Dermis blood vessel endothelial cell (primary cell): ENCODE measurements at places on chromosomes 11 and 22. TPM values are rescaled to one million over a fixed set of nuclear protein-coding genes. Genes with fewer than 3 reads are reported as not detected.
A peak's percentile ranks its signal among the peaks of the same experiment; 100 is the strongest.

DNA sequence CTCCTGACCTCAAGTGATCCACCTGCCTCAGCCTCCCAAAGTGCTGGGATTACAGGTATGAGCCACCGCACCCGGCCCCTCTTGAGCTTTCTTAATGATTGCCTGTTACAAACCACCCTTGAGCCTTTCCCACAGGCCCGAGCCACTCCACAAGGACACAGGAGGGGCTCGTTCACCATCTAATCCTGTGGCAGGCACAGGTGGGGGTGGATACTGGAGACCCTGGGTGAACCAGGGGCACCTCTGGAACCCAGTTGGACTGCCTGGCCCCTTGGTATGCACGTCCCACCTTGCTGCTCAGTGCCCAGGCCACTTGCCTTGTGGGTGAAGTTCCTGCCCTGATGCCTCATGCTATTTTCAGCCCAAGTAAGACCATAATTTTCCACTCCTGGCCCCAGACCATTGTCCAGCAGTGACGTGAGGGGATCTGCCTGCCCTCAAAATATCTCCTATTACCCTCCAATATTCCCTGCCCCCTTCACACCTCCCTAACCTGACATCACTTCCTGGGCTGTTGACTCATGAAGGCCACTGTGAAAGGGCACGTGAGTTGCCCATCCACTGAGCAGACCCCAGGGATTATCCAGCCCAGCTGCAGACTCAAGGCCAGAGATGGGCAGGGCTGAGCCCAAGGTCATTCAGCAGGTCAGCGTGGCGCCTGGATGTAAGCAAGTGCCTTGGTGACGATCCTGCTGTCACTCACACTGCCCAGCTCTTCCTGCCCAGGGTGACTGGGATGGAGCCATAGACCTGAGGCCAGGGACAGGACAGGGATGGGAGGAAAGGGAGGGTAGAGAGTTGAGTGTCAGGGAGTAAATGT lies 19.6 kb downstream of the P2RY2 start:
- DNase-seq = peak; percentile 68

The KCNJ11 gene
- 0.65 and 3.6 TPM in 2 replicates for total RNA-seq

DNA sequence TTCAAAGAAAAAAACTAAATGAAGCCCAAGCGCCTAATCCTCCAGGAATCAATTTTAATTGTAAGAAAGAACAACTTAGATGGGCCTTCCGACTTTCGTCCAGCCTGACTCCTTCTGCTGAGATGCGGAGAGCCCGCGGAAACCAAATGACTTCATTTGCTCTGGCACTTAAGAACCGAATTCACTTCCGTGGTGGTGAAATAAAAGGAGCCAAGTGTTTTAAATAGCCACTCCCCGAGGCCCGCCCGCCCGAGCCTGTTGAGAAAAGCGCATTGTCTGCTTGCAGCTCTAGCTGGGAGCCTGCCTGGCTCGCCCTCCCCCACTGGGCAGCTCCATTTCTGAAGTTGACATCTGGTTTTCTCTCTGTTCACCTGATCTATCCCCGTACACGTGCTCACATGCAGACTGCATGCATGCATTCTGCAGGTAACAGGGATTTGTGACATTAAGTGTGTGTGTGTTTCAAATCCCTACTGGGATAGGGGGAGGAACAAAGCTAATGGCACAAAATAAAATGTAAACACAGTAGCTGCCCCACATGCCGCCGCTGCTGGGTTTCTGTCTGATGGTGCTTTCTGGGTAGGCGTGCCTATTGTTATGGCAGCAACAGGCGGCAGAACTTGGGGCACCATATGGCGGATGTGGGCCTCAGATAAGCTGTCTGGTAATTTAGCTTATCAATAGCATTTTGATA lies 6.2 kb downstream of the TEAD1 start:
- no peak for DNase-seq

DNA sequence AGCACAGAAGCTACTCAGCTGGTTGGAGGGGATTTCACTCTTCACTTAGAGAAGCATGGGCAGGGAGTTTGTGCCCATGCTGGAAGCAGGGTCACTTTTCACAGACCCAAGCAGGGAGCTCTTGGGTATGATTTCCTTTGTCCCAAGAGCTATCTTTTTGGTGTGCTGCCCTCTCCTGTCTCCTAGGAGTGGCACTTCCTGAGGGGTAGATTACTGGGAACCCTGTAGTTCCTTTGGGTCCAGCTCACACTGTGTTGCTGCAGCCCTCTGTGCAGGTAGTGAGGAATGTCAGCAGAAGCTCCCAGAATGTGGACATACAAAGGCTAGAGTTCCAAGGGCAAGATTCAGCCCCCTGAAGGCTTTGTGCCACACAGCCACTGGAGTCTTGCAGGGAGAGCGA lies 537.1 kb upstream of the ANO3 start:
- no peak for DNase-seq

The NLRP6 gene
- not detected in 2 replicates for total RNA-seq

GRCh38 chr11:64529559-64530520 lies 61.2 kb upstream of the SLC22A12 start:
- DNase-seq = no peak

DNA sequence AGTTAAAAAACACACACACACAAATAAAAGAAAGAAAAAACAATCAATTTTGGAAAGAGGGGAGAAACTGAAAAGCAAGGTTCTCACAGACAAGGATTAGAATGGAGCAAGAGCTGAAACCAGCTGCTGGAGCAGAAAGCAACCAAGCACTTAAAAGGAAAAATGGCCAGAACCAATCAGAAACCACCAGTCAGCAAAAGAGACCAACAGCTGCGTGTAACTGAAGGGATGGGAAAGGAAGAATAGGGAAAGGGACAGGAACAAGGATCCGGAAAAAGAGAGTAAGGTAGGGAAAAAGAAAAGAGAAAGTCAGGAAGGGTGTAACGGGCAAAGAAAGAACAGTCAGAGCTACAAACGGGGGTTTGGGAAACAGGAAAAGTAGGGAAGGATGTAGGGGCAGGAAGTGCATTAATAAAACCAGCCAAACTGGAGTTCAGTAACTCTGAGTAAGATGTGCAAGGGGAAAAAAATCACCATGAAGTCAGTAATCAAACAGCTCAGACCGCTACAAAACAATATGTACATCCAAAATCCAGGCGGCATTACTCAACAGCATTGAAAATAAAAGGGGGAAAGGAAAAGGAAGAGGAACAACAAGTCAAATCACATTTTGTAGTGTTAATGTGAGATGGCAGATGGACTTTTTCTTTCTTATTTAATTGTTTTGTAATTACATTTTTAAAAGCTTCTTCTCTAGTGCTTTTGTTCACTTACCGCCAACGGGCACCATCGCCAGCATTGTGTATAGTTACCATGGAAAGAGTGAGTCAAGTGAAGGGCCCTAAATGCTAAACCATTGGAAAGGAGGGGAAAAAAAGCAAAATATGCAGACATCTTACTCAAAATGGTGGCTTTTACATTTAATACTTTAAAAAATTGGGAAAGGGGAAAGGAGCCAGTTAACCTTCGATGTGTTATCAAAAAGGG lies 49.2 kb downstream of the APOL5 start:
- DNase-seq = peak; percentile 65

- DNase-seq = no peak
These were observed 2.0 kb upstream of the LMO2 start for GRCh38 chr11:33893711-33894397.

The NFAM1 gene
- total RNA-seq = not detected in 2 replicates

GRCh38 chr11:64500176-64501013 lies 90.6 kb upstream of the SLC22A12 start:
- DNase-seq = no peak

- no peak for DNase-seq
These were observed 861.4 kb upstream of the RAG2 start for GRCh38 chr11:37459456-37459855.
